ENCODE measurements at places on chromosomes 7 and 10.

- no peak for DNase-seq
These were observed 123.5 kb downstream of the ABLIM1 start for GRCh38 chr10:114534571-114534981.

DNA sequence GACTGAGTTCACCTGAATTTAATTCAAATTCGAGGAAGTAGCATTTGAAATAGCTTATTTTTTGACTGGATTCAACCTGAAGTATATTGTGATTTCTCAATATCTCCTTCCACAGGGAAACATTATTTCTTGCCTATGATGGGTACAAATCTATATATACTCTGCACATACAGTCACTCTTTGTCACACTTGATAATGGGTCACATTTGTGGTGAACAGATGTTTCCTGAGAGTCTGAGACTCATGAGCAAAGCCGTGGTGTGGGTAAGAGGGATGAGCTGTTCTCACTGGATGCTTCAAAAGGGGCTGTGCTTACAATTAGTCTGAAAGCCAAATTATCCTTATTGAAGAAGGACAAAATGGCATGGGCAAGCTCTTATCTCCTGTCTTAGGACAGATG is 18.0 kb upstream of the TBXAS1 start:
- no peak for DNase-seq

GRCh38 chr10:111211706-111212105 is 134.9 kb downstream of the ADRA2A start:
- DNase-seq = no peak

- DNase-seq = peak; percentile 68
These were observed 712 bp downstream of the ITPRIP start for GRCh38 chr10:104337521-104337984.

- no peak for DNase-seq
These were observed 135.5 kb downstream of the DOCK1 start for GRCh38 chr10:127040756-127041155.

GRCh38 chr7:128405471-128406313 is 4.1 kb downstream of the IMPDH1 start:
- DNase-seq = peak; percentile 86

GRCh38 chr10:6813306-6813705 is 233.2 kb upstream of the PRKCQ start:
- DNase-seq = no peak

GRCh38 chr7:128841921-128842673 is 11.9 kb downstream of the FLNC start:
- peak; percentile 86 for DNase-seq

GRCh38 chr7:50978633-50979215 is 196.0 kb upstream of the GRB10 start:
- no peak for DNase-seq
